ENCODE measurements at places on chromosomes 13 and 19.

DNA sequence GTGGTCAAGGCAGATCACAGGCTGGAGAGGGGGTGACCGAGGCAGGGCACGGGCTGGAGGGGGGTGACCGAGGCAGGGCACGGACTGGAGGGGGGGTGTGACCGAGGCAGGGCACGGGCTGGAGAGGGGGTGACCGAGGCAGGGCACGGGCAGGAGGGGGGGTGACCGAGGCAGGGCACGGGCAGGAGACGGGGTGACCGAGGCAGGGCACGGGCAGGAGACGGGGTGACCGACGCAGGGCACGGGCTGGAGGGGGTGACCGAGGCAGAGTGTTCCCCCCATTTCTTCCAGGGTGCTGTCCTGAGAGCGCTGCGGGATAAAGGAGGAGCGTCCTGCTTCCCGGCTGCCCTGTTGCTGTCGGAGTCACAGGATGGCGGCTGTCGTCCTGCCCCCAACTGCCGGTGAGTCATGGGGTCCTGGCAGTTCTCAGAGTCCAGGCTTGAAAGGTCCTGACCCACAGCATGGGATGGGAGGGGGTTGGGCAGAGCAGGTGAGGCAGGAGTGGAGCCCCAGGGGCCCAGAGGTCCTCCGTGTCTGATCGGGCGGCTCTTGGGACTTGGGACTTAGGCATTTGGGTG lies 5.3 kb downstream of the ZNF557 start:
- DNase-seq, result no peak

DNA sequence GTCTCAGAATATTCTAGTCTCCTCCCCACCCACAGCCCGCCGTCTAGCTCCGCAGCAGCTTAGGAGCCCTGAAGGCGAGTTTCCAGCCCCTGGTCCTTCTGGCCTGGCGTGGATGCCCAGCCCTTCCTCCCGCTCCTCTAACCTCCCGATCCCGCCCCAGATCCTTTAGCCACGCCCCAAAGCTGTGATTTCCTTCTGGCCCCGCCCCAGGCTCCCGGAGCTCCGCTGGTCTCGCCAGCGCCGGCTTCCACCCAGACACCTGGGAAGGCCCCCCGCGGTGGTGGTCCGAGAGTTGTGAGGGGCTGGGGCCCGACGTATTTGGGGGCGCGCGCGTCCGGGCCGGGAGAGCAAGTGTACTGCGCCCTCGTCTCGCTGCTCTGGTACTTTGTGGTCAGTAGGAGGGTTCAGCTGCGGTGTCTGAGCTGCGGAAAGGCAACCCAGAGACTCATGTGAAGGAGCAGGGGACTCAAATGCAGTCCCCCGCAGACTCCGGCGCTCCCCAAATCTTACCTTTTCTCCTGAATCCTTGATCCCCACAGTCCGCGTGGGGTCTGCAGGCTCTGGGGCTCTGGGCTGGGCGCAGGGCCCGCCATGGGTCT lies at the start of gene CGB7:
TSS of gene CGB7 (minus strand) at position 114 of the 599 bp plus-strand sequence. CDS start 2,374 bp downstream, outside the sequence.
- DNase-seq, result peak; percentile 56

GRCh38 chr19:13817018-13817614 lies 21.9 kb downstream of the ZSWIM4 start:
- DNase-seq, result no peak

- no peak for DNase-seq
Observed at GRCh38 chr19:30122431-30122830, 180.4 kb downstream of the URI1 start.

- no peak for DNase-seq
Observed at GRCh38 chr13:24276861-24277260, 32.5 kb upstream of the C1QTNF9 start.

DNA sequence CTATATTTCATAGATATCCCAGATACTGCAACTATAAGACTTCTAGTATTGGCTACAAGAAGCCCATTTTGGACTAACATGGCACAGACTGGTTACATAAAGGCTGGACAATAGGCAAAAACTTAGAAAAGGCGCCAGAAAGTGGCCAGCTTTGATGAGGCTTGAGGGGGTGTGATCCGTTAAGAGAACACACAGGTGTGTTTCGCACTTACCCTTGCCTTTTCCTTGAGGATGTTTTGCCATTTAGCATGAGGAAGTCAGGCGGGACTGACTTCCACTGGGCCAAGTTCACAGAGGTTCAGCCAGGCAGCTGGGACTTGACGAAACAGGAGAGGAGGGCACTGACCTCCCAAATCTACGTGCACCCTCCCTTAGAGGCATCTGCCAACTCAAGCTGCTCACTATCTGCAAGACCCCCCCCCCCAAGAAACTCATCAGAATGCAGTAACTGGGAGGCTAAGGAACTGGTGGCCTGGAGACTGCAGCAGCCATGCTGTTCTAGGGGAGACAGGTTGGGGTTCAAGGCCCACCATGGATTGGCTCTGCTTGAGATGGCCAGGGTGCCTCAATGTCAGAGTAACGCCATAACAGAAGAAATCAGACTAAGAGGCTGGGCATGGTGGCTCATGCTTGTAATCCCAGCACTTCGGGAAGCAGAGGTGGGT lies 4.5 kb upstream of the LIN7B start:
- no peak for DNase-seq

DNA sequence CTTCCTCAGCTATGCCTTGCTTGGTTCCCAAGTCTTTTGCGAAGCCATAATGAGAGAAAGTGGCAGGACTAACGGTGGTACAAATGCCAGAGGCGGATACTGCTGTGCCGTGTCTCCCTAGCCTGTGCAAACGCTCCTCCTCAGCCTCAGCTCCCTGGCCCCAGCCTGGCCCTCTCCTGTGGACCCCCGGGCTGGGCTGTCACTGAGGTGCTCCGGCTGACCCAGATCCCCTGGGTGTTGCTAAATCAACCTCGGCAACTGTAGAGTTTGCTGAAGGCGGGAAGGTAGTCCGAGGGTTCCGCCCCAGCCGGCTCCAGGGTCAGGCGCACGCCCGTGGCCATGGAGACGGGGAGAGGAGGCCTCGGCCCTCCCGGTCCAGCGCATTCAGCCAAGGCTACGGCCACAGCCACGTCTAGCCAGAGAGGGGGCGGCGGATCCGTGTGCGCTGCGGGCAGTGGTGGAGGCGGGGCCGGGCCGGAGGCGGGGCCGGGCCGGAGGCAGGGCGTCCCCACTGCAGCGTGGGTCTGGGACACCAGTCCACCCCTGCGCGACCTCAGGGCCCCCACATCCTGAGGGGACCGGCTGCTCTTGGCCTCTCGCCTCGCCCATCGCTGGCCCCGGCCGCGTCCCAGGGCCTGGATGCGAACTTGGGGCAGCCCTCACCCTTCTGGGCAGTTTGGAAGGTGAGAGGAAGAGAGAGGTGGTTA lies 16.4 kb upstream of the ZNF492 start:
- no peak for DNase-seq

GRCh38 chr13:111336666-111337065 lies 16.2 kb downstream of the TEX29 start:
- DNase-seq, result no peak

DNA sequence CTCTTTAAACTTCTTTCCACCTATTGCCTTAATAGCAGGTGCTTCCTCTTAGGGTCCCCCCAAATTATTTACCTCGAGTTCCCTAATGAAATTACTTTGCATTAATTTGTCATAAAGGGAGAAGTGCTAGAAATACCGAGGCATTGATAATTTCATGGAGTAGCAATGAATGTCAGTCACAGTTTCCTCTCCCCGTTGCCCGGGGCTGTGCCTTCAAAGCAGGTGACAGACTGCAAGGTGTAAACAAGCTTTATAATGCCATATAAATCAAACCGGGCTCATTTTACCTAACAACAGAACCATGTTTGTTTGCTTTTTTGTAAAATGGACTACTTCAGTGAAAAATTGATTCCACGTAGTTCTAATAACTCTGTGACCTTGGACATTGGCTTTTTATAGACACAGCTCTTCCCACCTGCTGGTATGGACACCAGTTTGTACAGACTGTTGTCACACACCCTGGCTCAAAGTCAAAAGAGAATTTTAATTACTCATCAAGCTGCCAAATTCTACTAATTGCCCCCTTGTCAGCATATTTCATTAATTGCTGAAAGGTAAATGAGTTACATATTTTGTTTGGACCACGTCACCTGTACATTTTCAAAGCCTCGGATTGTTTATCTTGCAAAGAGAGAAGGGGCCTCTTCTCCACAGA lies 171.1 kb downstream of the STK24 start:
- no peak for DNase-seq

DNA sequence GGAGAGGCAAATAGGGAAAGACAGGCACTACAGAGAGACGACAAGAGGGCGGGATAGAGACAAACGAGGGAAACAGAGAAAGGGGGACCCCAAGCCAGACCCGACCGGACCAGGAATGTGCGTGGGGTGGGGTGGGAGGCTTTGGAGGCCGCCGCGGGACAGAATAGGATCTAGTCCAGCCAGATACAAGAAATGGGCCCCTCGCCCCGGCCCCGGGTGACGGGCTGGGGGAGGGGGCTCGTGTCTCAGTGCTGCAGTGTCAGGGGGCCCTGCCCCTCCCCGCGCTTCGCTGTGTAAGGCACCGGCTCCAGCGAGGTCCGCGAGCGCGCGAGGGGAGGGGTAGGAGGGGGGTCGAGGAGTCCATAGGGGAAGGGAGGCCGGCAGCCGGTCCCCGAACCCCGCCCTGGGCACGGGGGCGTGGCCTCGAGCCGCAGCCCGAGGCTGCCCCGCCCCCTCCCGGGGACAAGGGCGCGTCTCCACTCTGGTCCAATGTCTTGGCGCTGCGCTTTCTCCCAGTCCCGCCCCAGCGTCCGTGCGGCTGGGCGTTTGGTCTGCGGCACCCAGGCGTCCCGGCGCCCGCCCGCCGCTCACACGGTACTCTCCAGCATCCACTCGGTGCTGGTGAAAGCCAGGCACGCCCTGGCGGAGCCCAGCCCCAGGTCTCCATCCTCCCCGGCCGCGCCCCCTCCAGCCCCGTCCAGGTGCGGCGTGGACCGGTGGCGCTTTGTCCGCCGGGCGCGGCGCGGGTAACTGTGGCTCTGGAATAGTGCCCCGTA lies 11.0 kb downstream of the IFNL1 start:
- DNase-seq, result no peak

DNA sequence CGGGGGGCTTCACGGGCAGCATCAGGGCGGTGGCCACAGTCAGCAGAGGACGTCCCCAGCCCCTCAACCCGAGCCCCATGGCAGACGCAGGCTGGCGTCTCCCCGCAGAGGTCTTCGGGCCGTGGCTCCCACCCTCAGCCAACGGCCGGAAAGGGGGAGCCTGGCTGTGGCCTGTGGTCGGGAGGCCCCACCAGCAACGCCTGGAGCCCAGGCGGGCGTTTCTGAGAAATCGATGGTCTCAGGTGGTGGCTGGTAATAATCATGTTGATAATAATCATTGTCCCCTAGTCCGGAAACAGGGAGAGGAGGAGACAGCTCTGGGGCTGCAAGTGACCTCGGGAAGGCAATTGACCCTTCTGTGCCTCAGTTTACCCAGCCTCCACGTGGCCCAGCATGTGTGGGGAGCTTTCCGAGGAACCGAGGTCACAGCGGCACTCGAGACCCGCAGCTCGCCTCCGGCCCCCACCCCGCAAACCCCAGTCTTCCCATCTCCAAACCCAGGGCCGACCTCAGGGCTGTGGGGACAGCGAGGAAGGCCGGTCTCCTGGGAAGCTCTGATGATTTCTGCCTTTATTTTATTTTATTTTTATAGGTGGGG lies at the start of gene PRSS57:
TSS of gene PRSS57 (minus strand) at position 101 of the 598 bp plus-strand sequence. CDS start at position 79, 22 bp downstream.
- no peak for DNase-seq

DNA sequence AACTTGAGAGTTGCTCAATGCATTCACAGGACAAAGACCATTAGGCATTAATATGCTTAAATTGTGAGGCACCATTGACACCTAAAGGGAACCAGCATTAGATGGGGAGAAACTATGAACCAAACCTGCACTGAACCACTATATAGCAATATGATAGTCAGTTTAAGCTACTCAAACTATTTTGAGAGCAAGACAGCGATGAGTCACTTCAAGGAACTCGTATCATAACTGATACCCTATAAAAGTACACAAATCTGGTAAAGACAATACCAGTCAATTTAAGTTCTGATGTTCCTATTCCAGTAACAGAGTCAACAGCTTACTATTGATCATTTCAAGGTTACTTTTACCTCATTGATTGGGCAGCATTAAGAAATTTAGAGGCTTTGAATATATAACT lies 151.3 kb upstream of the ATXN8OS start:
- no peak for DNase-seq

DNA sequence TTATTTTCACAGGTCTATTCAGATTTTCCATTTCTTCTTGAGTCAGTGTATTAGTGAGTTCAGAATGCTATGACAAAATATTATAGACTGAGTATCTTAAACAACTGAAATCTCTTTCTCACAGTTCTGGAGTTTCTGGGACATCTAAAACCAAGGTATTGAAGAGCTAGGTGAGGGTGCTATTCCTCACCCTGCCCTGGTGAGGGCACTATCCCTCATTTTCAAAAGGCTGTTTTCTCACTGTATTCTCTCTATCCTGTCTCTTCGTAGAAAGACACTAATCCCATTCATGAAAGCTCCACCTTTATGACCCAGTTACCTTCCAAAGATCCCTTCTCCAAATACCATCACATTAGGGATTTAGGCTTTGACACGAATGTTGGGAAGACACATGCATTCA lies 1617.1 kb downstream of the PCDH9 start:
- no peak for DNase-seq

GRCh38 chr19:17107546-17108452 lies 32.2 kb downstream of the MYO9B start:
- DNase-seq, result peak; percentile 26

GRCh38 chr13:49060678-49061387 lies 85.1 kb downstream of the FNDC3A start:
- DNase-seq, result no peak
